CD4-positive, alpha-beta memory T cell (primary cell): ENCODE measurements at places on chromosomes 16 and 17.

DNA sequence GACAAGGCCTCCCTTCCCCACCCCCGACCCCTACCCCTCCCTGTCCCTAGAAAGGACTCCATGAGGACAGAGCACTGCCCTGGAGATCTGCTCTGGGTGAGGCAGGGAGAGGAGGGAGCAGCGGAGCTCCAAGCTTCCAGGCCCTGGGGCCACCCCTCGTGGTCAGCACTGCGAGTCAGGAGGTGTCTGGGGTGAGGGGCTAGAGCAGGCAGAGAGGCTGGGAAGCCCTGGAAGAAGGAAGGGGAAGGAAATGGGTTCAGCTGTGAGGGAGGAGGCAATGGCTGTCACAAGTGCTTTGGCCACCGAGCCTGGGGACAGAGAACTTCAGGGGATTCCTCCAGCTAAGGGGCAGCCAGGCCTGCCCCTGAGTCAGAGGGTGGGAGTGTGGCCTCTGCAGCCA is 28.2 kb upstream of the DNAI2 start:
- no peak for DNase-seq
- no peak overlapping the region for H3K4me3 ChIP-seq
- no peaks in the 10 kb centered on the region for H3K27me3 ChIP-seq
- peaks cover 6% of the 10 kb centered on the region for H3K36me3 ChIP-seq

- peaks cover 78% of the 10 kb centered on the region for H3K27me3 ChIP-seq
- no peak overlapping the region for H3K4me3 ChIP-seq
- no peak overlapping the region for H3K27ac ChIP-seq
- no peaks in the 10 kb centered on the region for H3K36me3 ChIP-seq
These were observed 6.3 kb downstream of the TBX2 start for GRCh38 chr17:61405686-61406536.

GRCh38 chr16:63365649-63366304 is 1329.5 kb upstream of the CDH8 start:
- H3K36me3 ChIP-seq: no peaks in the 10 kb centered on the region
- DNase-seq: no peak
- no peak overlapping the region for H3K27ac ChIP-seq

DNA sequence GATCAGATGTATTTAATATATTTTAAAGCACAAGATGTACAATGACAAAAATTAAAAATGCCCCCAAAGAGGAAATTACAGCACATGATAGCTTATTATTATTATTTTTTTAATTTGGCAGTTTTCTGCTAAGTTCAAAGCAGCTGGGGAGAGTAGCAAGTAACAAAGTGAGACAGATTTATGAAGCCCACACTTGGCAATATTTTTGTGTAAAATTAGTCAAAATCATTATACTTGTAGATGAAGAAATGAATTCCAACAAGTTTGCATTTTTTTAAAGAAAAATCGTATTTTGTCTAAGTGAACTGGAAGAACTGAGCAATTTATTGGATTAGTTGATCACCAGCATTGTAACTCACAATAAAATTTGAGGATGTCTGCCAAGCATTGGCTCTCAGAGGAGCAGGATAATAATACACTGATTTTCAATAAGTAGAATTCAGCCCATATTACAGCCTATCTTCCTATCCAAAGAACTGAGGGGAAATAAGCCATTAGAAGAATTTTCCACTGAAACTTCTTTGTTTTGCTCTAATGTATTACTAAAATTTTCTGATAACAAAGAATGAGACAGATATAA is 215.6 kb downstream of the MAP2K6 start:
- no peak overlapping the region for H3K4me3 ChIP-seq
- no peak overlapping the region for H3K27ac ChIP-seq
- H3K27me3 ChIP-seq: no peaks in the 10 kb centered on the region
- H3K4me1 ChIP-seq: no peaks in the 10 kb centered on the region

- H3K27ac ChIP-seq: peak overlapping the region; percentile 90
- H3K4me3 ChIP-seq: peak overlapping the region; percentile 2
- peak; percentile 29 for DNase-seq
- no peaks in the 10 kb centered on the region for H3K27me3 ChIP-seq
- no peaks in the 10 kb centered on the region for H3K36me3 ChIP-seq
These were observed 30.5 kb downstream of the NSMCE1 start for GRCh38 chr16:27238016-27238587.

- no peaks in the 10 kb centered on the region for H3K27me3 ChIP-seq
- peaks cover 40% of the 10 kb centered on the region for H3K36me3 ChIP-seq
- peak overlapping the region; percentile 16 for H3K27ac ChIP-seq
- peaks cover 28% of the 10 kb centered on the region for H3K4me1 ChIP-seq
These were observed 11.0 kb downstream of the EFTUD2 start for GRCh38 chr17:44887971-44888954.
